ENCODE measurements at places on chromosomes 5 and 9. TPM values are rescaled to one million over a fixed set of nuclear protein-coding genes. Genes with fewer than 3 reads are reported as not detected.

DNA sequence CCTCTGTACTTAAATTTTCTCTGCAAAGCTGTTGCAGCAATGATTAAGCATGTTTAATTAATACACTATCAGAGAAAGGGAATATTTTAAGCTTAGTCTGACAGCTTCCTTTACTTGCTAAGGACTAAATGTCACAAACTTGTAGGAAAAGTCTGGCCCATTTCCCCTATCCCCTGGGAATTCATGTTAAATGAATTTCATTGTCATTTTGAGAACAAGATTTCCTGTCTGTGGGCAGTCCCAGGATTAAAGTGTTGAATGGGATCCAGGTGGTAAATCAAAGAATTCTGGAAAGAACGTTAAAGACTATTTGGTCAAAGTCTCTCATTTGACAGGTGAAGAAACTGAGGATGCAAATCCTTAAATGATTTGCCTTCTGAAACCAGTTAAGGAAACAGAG is 214.8 kb downstream of the MPDZ start:
- DNase-seq: peak; percentile 27

DNA sequence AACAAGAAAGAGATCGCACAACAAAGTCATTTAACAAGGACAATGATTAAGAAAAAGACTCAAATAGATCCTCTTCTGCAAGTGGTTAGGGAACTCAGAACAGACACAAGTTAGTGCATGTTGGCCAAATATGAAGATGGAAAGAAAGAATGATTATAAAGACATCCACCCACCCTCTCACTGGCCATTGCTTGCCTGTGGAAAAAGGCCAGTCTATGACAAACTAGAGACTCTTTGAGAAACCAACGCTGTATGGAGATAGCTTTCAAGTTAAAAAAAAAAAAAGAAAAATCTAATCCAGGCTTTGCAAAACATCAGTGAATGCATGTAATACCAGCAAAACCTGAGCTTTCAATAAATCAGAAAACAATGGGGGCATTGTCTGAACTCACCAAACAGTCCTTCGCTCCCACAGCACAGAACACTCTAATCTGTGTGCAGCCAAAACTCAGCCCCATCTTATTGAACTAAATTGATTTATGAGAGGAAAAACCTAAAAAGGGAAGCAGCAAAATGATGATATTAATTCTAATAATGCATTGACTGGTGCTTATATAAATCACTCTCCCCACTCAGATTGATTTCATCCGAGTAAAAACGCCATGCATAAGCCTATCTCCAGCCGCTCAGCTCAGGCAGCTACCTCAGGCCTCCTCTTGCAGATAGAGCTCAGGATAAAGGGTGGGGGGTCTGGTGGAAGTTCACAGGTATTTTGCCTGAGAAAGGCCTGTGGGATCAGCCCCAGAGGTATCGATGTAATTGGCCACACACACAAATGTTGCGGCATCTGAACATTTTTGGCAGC is 547.1 kb downstream of the CCDC171 start:
- no peak for DNase-seq

DNA sequence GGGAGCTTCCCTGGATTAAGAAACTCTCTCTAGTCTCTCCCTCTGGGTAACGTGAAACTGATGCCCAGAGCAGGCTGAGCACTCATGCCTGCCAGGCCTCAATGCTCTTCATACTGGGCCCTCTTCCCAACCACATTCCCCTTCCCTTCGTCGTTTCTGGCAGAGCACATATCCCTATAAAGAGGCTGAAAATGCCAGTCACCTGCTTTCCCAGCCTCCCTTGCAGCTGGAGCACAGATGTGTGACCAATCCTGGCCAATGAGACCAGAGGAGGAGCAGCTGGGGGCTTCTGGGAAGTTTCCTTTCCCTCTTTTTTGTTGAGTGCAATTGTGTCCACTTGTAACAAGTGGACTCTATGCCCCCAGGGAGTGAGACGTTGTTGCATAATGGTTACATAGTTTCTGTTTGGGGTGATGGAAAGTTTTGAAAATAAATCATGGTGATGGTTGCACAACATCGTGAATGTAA is 30.2 kb upstream of the SMIM23 start:
- DNase-seq: no peak

GRCh38 chr5:118883362-118883761 is 105.0 kb downstream of the DTWD2 start:
- DNase-seq: peak; percentile 4

GRCh38 chr9:83334320-83334719 is 203.9 kb downstream of the FRMD3 start:
- DNase-seq: peak; percentile 86

DNA sequence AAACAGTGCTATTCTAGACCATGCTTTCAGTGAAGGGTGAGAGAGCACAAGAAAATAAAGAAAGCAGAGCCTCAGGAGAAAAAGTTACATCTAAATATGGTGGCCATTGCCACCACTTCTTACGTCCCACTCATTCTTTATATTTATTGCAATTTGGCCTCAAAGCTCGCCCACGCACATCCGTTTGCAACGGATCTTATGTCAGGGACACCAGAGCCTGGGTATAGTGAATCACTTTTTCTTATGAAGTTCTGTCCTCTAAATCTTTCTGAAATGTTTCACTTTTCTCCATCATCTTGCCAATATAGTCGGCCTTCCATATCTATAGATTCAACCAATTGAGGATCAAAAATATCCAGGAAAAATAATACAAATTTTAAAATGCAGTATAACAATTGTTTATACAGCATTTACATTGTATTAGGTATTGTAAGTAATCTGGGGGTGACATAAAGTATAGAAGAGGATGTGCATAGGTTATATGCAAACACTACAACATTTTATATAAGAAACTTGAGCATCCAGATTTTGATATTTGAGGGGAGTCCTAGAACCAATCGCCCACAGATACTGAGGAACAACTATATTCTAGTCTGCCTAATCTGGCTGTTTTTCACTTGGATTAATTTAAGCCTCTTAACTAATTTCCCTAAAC is 35.2 kb downstream of the GOLPH3 start:
- DNase-seq: no peak

GRCh38 chr9:132575811-132576210 is 6.6 kb upstream of the BARHL1 start:
- no peak for DNase-seq

- no peak for DNase-seq
These were observed 1.4 kb downstream of the TJP2 start for GRCh38 chr9:69175486-69175885.

GRCh38 chr5:72711351-72711750 is 105.1 kb upstream of the TNPO1 start:
- DNase-seq: no peak

DNA sequence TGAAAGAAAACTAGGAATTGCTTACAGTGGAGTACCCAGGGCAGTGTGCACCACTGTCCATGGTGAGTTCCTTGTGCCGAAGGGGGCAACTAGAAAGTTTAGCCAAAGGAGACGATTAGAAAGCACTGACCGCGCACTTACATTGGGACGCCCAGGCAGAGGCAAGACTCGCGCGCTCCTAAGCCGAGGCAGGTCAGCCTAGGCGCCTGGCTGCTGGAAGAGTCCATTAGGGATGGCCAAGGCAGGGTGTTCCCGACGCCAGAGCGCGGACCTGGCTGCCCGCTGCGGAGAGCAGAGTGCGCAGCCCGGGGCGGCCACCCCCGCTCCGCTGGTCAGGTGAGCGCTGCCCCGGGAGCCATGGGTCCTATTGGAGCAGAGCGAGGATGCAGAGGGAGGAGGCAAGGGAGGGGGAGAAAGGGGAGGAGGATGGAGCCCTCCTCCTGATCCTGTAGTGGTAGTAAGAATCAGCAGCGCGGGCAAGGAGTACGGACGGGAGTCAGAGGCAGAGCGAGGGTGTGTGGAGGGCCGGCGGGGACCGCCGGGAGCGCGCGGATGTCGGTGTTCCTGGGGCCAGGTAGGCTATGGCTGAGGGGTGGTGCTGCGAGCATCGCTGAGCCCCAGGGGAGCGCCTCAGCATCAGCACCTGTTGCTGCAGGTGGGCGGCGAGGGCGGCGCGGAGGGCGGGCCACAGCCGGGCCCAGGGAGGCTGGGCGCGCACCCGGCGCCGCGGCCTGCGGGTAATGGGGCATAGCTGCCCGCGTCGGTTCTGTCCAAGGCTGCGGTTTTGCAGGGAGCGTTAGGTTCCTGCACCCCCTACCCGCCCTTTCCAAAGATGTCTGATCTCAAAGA is at the start of gene ADGRV1:
Gene ADGRV1, plus strand, starts transcription at position 454 of the 849 bp plus-strand sequence. Its CDS starts 99 bp downstream, at position 553.
- peak; percentile 98 for DNase-seq

GRCh38 chr9:32968101-32969011 is 33.1 kb downstream of the APTX start:
- DNase-seq: peak; percentile 75

The LCN15 gene
- 0.54 TPM for total RNA-seq

The SLC6A19 gene
- not detected for total RNA-seq

The PCDH12 gene
- 0.12 TPM for total RNA-seq

The OLFML2A gene
- 6.4 TPM for total RNA-seq

The KCTD16 gene
- 0.16 TPM for total RNA-seq

All from GM23338 (cell line).